Right cardiac atrium (tissue), 5 donors: ENCODE measurements at places on chromosomes 1 and 21.

- DNase-seq: no peak
Measured at GRCh38 chr1:172485626-172486025, 41.8 kb upstream of the PIGC start.

DNA sequence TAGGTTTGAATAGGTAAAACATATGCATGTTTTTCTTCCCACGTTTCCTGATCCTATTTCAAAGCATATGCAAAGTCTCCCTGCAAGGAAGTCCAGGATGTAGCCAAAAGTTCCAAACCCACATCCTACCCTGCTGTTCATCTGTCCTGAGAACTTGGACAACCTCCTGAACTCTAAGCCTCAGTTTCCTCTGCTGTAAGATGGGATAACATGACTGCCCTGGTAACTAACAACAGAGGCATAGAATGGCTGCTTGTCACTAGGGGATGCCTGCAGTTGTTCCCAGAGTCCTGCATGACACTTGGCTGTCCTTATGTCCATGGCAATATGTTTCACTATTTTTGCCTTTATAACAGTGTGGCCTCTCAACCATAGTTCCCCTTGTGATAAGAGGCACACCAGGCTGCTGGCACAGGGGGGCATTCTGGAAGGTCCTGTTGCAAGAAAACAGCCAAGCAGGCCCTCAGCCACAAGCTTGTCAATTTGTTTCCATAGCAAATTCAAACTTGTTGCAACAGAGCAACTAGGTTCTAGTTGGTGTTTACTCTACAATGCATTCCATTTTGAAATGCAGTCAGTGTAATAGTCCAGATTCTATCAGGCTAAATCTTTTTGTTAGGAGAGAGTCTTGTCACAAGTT, 1.5 kb upstream of the HDGF start:
- no peak for DNase-seq

DNA sequence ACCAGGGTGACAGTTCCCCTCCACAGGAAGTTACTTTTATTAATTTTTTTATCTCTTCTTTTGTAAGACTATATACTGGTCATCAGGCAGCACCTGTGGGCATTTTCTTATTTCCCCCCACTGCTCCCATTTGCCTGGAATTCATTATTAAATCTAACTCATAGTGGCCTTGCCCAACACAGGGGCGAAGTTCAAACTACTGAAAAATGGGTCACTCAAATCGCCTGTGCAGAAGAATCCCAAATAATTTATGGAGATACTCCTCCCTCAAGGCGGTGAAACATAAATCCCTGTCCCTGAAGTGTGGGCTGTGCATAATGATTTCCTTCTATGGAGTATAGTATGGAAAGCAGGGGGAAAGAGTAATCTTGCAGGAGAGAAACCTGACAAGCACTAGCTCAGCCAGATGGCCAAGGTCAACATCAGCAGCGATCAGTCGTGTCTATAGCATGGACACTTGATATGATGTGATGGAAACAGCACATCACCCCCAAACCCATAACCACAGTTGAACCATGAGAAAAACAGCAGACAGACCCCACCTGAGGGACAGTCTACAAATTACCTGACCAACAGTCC, 7.9 kb downstream of the CAMK2N1 start:
- no peak for DNase-seq

- no peak for DNase-seq
Measured at GRCh38 chr1:8219530-8219929, 98.4 kb upstream of the SLC45A1 start.

DNA sequence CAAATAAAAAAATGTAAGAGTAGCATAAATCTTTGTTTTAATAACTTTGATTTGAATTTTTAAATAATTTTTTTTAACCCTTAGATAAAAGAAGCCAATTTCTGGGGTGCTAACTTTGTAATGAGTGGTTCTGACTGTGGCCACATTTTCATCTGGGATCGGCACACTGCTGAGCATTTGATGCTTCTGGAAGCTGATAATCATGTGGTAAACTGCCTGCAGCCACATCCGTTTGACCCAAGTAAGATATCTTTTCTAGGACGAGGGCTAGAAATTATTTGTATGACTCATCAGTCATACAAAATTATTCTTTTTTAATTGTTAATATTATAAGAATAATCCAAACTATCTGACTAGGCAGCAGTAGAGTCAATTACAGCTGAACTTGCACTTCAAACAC, 71.2 kb downstream of the GPR161 start:
- no peak for DNase-seq
